ENCODE measurements at places on chromosomes 16 and 17. TPM values are rescaled to one million over a fixed set of nuclear protein-coding genes. Genes with fewer than 3 reads are reported as not detected.

Gene RPRML
- 4.5 TPM for total RNA-seq

Gene GUCY2D
- total RNA-seq: not detected

Gene NPIPA1
- 216 TPM for total RNA-seq

Gene BCL6B
- total RNA-seq: not detected

Gene ZNF747
- total RNA-seq: 15.1 TPM

Data from glutamatergic neuron (in vitro differentiated cells).